ENCODE measurements at places on chromosomes 2 and 18. TPM values are rescaled to one million over a fixed set of nuclear protein-coding genes. Genes with fewer than 3 reads are reported as not detected.

Gene CD8A
- 756 TPM for total RNA-seq

Gene GRHL1
- 0.64 TPM for total RNA-seq

Gene ADAM23
- total RNA-seq, result 0.28 TPM

Gene ATP8B1
- not detected for total RNA-seq

Gene NOP58
- 121 TPM for total RNA-seq

Gene SPHKAP
- total RNA-seq, result not detected

Gene INPP5D
- total RNA-seq, result 152 TPM

DNA sequence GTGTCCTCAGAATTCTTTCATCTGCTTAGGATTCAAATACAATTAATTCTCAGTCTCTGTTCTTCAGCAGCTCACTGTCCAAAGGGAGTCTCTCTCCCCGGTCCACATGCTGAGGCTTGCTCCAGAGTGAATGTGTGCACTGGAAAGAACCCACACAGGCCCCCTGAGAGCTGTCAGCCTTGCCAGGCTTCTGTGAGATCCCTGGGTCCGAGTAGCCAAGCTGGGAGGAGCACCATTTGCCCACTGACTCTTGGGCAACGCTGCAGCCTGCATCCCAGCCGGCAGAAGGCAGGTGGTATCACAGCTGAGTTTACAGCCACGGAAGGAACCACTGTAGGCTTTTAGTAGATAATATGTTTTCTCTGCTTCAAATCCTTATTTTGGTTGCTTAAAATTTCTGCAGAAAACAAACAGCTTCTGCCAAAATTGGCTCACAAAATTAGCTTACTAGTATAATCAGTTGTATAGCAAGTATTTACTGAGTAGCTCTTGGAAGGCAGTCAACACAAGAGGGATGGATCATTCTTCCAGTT lies 21.4 kb upstream of the LTBP1 start:
- peak; percentile 31 for DNase-seq
- H3K36me3 ChIP-seq, result no peaks in the 10 kb centered on the region
- H3K27ac ChIP-seq, result no peak overlapping the region
- H3K27me3 ChIP-seq, result peaks cover 24% of the 10 kb centered on the region

DNA sequence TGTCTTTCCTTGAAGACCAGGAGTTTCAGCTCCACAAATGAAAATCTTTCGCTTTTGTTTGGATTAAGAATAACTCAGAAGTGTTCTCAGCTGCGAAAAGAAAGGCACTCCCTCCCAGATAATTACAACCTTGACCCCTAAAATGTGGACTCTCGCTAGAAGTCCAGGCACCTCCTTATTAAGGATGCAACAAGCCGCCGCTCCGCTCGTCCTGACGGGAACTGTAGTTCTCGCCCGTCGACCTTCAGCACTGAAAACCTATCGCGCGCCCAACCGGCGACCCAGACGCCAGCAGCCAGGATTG lies 559 bp downstream of the IMMT start:
- H3K4me1 ChIP-seq, result peaks cover 55% of the 10 kb centered on the region
- H3K27ac ChIP-seq, result peak overlapping the region; percentile 96
- H3K36me3 ChIP-seq, result peaks cover 30% of the 10 kb centered on the region
- peak overlapping the region; percentile 95 for H3K4me3 ChIP-seq
- DNase-seq, result no peak

DNA sequence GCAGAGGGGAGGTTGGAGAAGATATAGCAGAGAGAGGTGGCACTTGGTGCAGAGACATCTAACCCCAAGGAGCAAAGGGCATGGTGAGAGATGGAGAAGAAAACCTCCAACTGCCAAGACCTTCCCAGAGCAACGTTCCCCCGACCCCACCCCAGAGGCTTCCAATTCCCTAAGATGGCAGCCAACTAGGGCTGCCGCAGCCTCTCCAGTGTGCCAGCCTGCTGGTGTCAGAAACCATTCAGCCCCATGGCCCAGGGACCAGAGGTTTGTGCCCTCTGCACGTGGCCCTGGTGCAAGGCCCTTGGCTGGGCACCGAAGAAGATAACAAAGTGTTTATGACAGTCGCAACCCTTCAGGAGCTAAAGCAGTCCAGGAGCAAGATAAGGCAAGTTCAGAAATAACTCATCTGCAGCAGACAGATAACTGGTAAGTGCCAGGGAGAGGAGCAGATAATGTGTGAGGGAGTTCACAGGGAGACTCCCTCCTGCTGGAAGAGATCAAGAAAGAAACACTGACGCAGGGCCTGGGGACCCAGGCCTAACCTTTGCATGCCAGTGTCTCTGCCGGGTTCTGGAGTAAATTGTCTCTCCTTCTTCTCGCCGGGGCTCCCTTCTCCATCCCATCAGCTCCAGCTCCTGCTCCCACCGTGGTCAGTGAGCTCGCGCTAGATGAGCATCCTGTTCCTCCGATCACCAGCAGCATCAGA lies 66.1 kb upstream of the ID2 start:
- DNase-seq, result no peak
- peaks cover 2% of the 10 kb centered on the region for H3K4me1 ChIP-seq
- H3K36me3 ChIP-seq, result peaks cover 4% of the 10 kb centered on the region
- H3K4me3 ChIP-seq, result no peak overlapping the region
- peaks cover 43% of the 10 kb centered on the region for H3K27me3 ChIP-seq

- H3K36me3 ChIP-seq, result no peaks in the 10 kb centered on the region
- H3K4me3 ChIP-seq, result no peak overlapping the region
- no peak overlapping the region for H3K27ac ChIP-seq
- H3K27me3 ChIP-seq, result no peaks in the 10 kb centered on the region
- DNase-seq, result no peak
These were observed 35.2 kb upstream of the CDH19 start for GRCh38 chr18:66638856-66639629.

DNA sequence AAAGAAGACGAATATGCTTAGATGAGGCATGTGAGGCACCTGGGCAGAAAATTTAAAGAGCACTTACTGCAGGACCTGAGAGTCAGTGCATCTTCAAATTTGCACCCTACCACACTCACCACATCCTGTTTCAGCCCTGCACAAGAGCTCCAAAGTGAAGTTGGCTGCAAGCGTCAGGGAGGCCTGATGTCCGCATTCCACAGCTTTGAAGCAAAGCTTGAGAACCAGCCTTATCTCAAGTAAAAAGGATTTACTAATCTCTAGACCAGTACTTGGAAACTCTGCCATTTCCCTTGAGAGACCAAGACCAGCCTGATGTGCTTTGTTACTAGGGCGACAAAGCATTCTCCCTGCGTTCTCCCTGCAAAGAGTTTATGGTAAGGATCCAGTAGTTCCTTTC lies 3.4 kb upstream of the ASNSD1 start:
- H3K4me3 ChIP-seq, result peak overlapping the region; percentile 51
- peak overlapping the region; percentile 90 for H3K27ac ChIP-seq
- peak; percentile 92 for DNase-seq
- H3K4me1 ChIP-seq, result peaks cover 39% of the 10 kb centered on the region
- H3K36me3 ChIP-seq, result no peaks in the 10 kb centered on the region

- no peaks in the 10 kb centered on the region for H3K4me1 ChIP-seq
- no peak overlapping the region for H3K4me3 ChIP-seq
- H3K27me3 ChIP-seq, result no peaks in the 10 kb centered on the region
- no peak for DNase-seq
These were observed 400.9 kb upstream of the SMIM21 start for GRCh38 chr18:75828379-75828778.

DNA sequence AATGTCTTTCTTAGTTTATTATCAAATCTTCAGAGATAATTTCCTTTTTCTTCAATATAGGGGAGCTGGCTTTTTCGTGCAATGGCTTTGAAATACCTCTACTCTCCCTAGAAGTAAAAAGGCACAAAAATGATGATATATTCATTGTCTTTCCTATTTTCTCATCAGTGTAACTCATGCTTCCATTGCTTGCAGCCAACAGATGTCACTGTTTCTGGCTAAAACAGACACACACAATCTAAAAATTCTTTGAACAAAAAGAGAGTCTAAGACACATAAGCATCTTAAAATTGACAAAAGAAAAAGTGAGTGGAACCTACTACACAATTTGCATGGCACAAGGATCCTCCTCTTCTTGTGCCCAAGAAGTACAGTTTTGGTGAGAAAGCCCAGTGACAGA lies 448.7 kb upstream of the VRK2 start:
- H3K36me3 ChIP-seq, result no peaks in the 10 kb centered on the region
- no peak overlapping the region for H3K27ac ChIP-seq
- H3K4me3 ChIP-seq, result no peak overlapping the region
- DNase-seq, result no peak
- no peaks in the 10 kb centered on the region for H3K4me1 ChIP-seq

GRCh38 chr2:74041182-74041581 lies 56.5 kb downstream of the TET3 start:
- no peak overlapping the region for H3K4me3 ChIP-seq
- DNase-seq, result no peak
- H3K4me1 ChIP-seq, result peaks cover 30% of the 10 kb centered on the region
- H3K27ac ChIP-seq, result no peak overlapping the region
- H3K36me3 ChIP-seq, result no peaks in the 10 kb centered on the region

DNA sequence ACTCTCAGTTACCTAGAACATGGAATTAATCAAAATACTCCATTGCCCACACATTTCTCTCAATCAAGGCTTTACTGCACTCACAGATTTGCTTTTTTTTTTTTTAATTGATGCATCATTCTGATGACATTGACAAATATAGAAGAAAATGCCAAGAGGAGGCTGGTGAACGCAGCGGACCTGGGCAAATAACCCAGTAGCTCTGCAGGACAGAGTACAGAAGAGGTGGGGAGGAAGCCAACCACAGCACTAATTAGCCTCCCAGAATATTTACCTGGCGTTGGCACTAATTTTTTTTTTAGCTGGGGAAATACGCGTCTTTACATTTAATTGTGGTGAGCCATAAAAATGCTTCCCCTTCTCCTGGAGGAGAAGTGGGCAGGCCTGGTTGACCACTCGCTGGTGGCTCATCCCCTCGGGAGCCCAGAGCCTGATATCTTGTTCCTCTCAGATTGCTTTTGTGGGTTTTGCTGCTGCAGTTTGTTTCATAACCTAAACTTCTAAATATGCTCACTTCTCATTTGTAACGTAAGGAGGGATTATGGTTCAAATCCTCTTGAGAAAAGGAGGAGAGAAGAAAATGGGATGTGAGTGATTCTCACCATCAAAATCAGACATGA lies 165.8 kb upstream of the EPB41L3 start:
- H3K36me3 ChIP-seq, result no peaks in the 10 kb centered on the region
- no peaks in the 10 kb centered on the region for H3K27me3 ChIP-seq
- no peak for DNase-seq
- H3K4me3 ChIP-seq, result no peak overlapping the region
- no peak overlapping the region for H3K27ac ChIP-seq

DNA sequence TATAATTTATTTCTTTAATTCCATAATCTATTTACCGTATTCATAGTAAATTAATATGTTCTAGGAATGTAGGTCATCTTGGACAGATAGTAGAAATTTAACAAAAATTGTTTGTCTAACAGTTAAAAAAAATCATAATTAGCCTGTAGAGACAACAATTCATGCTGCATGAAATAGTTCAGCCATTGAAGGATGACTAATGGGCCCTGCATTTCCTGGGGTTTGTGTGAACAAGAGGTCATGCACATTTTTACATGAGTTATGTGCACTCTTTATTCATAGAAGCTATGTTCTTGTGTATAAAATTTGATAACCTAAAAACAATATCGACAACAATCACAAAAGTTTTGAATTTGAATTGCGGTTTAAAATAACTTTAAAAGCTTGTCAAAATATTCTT lies 1663.6 kb downstream of the SUCLG1 start:
- H3K27me3 ChIP-seq, result no peaks in the 10 kb centered on the region
- no peaks in the 10 kb centered on the region for H3K36me3 ChIP-seq
- H3K27ac ChIP-seq, result no peak overlapping the region
- no peaks in the 10 kb centered on the region for H3K4me1 ChIP-seq
- H3K4me3 ChIP-seq, result no peak overlapping the region

GRCh38 chr18:10463741-10464140 lies 9.3 kb downstream of the APCDD1 start:
- H3K4me3 ChIP-seq, result no peak overlapping the region
- no peaks in the 10 kb centered on the region for H3K36me3 ChIP-seq
- H3K27ac ChIP-seq, result no peak overlapping the region
- H3K4me1 ChIP-seq, result no peaks in the 10 kb centered on the region
- no peak for DNase-seq

DNA sequence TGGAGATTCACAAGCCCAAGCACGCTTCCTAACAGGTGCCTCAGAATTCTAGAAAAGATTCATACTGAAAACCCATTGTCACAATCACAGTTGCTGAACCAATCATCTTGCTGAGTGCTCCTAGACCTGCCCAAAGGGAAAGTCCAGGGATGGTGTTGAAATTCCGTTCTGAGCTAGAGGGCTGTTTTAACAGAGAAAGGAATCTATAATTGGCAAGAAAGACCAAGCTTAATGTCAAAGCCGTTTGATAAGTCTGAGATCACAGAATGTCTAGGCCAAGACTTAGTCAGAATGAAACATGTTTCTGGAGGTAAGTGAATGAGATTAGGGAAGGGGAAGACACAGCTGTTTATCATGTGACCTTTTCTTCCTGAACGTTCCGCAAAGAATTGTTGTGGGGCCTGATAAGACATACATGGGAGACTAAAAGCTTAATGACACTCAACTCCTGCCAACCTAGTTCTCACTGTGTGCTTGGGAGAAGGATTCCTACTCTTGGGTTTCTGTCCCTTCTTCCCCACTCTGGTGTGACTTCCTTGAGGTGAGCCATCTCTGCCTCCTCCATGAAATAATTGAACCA lies 27.5 kb downstream of the PMAIP1 start:
- peaks cover 10% of the 10 kb centered on the region for H3K27me3 ChIP-seq
- H3K36me3 ChIP-seq, result peaks cover 1% of the 10 kb centered on the region
- peaks cover 28% of the 10 kb centered on the region for H3K4me1 ChIP-seq
- no peak for DNase-seq
- no peak overlapping the region for H3K4me3 ChIP-seq
- no peak overlapping the region for H3K27ac ChIP-seq

DNA sequence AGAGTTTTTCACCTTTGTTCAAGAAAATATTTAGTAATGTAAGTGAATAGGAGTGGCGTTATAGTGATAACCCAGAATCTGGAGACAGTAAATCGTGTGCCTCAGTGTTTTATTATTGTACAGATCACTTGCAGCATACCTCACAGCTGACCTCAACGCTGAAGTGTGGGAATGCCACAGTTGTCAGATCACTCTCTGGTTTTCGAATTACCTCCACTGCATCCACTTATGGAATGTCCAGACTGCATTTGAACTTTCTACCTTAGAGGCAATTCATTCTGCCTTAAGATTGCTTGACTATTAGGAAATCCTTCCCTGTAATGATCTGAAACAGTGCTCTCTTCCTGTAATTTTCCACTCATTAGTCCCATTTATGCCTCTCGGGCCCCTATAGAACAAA lies 164.5 kb upstream of the ALPP start:
- peaks cover 16% of the 10 kb centered on the region for H3K4me1 ChIP-seq
- peaks cover 2% of the 10 kb centered on the region for H3K36me3 ChIP-seq

GRCh38 chr2:102013206-102014040 lies 21.7 kb downstream of the IL1R2 start:
- peaks cover 5% of the 10 kb centered on the region for H3K4me1 ChIP-seq
- no peak overlapping the region for H3K27ac ChIP-seq
- no peaks in the 10 kb centered on the region for H3K27me3 ChIP-seq
- no peak overlapping the region for H3K4me3 ChIP-seq

Data from activated CD8-positive, alpha-beta memory T cell treated with anti-CD3 and anti-CD28 coated beads, Interleukin-2, amount 10 ng/mL, durations not matched to agents 7 days and 5 days (primary cell).